ENCODE measurements at places on chromosomes 2 and 18.

DNA sequence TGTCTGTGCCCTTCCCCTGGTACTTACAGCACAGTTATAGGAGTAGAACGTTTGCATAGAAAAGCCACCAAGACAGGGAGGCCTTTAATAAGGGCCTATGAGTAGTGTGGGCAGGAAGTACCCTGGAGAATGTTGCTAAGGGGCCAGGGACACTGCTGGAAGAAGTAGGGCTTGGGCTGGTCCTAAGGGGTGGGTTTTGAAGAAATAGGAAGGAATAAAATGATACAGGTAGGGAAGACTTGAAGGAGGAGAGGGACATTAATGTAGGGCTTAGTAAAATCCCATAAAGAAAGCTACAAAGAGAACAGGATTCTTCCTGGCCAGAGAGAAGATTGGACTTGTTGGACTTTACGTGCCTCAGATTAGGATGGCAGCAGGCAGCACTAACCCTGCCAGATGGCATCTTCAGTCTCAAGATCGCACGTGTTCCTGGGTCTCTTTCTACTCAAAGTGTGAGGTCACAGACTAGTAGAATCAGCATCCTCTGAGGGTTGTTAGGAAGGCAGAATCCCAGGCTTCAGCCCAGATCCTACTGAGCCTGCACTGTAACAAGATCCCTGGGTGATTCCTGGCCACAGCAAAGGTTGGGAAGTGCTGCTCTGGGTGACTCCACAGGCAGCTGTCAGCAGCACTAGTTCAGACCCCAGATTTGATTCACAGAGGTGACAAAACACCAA is 39.2 kb downstream of the EPAS1 start:
- no peak for DNase-seq

DNA sequence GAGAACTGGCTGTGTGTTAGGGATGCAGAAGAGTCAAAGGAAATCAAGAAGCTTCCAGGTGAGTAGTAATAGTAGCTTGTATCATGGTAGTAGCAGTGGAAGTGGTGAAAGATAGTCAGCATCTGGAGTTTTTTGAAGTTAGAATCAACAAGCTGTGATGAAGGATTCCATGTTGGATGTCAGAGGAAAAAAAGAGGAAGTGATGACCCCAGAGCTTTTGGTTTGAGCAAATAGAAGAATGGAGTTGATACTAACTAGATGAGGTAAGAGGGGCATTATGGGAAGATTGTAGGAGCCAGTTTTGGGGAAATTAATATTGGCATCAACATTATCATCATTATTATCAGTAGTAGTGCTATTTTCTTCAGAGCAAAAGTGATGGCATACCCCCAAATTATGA is 542.2 kb downstream of the XIRP2 start:
- DNase-seq: no peak

GRCh38 chr2:109601783-109602182 is 12.0 kb downstream of the SEPTIN10 start:
- no peak for DNase-seq

- peak; percentile 92 for DNase-seq
Measured at GRCh38 chr18:3595369-3596273, 145.6 kb downstream of the TGIF1 start.

- no peak for DNase-seq
Measured at GRCh38 chr2:45643095-45643494, 8.4 kb upstream of the PRKCE start.

GRCh38 chr2:18860179-18860578 is 270.8 kb upstream of the NT5C1B start:
- DNase-seq: no peak

DNA sequence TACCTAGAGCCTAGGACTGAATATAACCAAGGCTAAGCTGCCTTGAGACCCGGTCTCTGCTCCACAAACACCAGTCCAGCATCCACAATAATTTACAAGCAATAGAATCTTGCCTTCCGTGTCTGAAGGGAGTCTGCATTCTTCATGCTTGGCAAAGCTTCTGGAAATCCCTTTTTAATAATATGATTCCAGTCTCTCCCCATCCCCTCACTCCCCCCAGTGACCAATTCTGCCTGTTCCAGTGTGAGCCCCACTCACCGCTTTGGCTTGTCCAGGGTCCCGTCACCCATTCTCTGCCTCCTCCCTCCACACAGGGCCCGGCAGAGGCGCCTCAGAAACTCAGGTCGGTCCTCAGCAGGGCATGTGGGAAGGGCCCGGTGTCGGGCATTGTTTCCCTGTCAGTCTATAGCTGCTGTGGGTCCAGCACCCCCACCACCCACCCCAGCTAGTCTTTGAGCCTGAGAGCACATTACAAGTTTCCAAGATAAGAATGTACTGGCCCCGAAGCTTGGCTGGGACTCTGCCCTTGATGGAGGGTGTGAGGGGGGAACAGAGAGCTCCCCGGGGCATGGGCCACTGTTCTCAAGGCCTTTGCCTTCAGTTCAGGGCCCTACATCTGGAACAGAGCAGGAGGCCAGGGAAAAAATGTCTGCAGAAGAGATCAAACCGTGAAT is 129.7 kb upstream of the MYCN start:
- DNase-seq: no peak

DNA sequence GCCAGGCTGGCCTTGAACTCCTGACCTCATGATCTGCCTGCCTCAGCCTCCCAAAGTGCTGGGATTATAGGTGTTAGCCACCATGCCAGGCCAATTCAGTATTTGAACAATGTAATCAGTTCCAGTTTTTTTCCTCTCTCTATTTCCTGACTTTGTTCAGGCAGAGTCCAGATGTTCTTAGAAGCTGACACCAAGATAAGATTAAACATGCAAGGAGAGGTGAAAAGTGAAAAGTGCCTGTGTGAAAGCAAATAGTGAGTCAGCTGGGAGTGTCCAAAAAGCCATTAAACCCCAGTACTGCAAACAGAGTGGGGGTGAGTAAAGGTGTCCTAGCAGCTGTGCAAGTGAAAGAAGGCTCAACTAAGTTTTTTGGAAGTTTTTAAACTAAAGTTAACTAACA is 231.5 kb downstream of the PTH2R start:
- DNase-seq: peak; percentile 54

- no peak for DNase-seq
Measured at GRCh38 chr18:3879836-3880120, 429.8 kb downstream of the TGIF1 start.

DNA sequence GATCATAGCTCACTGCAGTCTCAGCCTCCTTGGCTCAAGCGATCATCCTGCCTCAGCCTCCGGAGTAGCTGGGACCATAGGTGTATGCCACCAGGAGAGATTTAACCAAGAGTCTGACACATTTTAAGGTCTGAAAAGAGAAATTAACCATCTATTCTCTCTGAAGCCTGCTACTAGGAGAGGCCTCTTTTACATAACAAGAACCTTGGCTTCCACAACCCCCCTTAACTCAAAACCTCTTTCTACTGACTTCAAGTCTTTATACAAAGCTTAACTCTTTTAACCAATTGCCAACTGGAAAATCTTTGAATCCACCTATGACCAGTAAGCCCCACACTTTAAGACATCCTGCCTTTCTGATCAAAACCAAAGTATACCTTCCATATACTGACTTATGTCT is 279.9 kb upstream of the CELF4 start:
- no peak for DNase-seq

GRCh38 chr18:3217948-3218647 is 1.7 kb downstream of the MYOM1 start:
- peak; percentile 14 for DNase-seq

DNA sequence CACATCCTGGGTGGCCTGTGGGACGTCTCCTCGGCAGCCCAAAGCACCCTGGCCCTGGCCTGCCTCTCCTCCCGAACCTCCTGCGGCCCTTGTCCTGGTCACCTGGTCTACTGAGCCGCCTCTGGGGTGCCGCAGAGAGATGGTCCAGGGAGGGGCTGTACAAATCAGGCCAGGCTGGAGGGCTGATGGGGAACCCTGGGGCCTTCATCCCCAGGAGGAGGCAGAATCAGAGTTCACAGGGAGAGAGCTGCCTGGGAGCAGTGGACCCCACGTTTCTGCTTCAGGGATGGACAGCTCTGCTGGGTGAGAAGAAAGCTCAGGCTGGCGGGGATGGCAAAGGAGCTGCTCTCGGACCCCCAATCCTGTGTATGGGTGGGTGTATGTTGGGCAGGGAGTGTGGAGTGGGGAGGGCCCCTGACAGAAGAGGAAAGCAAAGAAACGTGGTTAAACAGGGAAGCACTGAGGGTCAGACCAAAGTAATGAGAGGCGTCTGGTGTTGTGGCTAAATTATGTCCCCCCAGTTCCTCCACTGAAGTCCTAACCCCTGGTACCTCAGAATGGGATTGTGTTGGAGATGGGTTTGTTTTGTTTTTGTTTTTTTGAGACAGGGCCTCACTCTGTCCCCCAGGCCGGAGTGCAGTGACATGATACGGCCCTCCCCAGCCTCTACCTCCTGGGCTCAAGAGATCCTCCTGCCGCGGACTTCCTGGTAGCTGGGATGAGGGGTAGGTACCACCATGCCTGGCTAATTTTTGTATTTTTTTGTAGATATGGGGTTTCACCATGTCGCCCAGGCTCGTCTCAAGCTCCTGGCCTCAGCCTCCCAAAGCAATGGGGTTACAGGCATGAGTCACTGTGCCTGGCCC is 73.4 kb upstream of the SMAD7 start:
- DNase-seq: no peak

- DNase-seq: no peak
Measured at GRCh38 chr18:70276416-70277191, 12.2 kb upstream of the SOCS6 start.

All from epithelial cell of prostate (primary cell).